PC-9 (cell line): ENCODE measurements at places on chromosomes 5 and 9.
A peak's percentile ranks its signal among the peaks of the same experiment; 100 is the strongest.

DNA sequence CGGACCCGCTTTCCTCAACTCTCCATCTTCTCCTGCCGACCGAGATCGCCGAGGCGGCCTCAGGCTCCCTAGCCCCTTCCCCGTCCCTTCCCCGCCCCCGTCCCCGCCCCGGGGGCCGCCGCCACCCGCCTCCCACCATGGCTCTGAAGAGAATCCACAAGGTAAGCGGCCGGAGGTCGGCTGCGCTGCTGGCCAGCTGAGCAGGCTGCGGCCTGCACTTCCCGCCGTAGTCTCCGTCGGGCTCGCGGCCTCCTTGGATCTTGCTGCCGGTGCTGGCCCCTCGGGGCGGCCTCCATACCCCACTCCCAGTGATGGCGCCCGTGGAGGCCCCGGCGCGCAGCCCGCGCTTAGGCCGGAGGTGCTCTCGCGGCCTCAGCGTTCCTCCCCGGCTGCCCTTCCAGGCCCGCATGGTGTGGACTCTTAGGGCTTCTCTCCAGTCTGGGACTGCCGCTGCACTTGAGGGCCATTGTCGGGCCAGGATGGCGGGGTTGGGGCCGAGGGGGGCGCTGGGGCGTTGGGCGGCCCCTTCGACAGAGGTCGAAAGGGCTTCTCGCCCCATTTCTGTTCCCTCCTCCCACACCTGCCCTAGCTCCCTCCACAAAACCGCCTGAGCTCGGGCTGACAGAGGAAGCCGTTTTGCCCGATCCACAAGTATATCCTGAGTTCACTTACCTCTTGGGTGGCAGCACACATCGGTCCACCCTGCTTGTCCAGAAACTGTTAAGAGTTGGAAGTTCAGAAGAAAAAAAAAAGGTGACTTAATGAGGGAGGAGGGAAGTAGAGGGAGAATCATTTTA is 714 bp downstream of the UBE2D2 start:
- no peak for DNase-seq

DNA sequence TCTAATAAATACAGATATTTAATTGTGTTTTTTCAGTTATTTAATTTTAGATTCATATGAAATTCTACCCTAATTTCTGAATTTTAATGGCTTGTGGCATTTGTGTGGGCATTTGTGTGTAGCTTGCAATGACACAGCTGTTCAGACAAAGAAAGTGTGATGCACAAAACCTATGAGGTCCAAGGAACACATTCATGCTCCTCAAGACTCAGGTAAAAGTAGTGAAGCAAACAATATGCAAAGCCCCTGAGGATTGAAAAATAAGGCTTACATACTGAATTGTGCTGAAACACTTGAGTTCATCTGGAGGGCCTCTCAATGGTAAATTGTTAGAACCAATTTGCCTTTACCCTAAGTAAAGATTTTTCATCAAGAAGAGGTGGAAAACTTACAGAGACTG is 28.1 kb downstream of the IL7R start:
- DNase-seq = no peak

DNA sequence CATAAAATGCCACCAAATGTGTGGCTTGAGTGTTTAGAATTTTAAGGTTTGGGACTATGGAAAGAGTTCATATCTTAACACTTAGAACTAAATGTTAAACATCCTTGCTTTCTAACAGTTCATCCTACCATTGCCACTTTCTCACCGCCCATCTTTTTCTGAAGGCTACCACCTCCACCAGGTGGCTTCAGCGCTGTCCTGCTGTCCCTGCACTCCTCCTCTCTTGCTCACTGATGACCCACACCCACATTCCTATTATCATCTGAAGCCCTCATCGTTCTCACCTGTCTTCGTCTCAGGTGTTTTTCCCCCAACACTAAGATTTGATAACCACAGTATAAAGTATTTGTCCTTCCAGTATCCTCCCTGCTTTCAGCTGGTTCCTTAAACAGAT is 7.4 kb downstream of the MEGF10 start:
- DNase-seq = no peak

GRCh38 chr9:134948149-134948548 is 30.4 kb upstream of the FCN1 start:
- no peak for DNase-seq

GRCh38 chr9:69003051-69003450 is 10.9 kb downstream of the PRKACG start:
- no peak for DNase-seq

DNA sequence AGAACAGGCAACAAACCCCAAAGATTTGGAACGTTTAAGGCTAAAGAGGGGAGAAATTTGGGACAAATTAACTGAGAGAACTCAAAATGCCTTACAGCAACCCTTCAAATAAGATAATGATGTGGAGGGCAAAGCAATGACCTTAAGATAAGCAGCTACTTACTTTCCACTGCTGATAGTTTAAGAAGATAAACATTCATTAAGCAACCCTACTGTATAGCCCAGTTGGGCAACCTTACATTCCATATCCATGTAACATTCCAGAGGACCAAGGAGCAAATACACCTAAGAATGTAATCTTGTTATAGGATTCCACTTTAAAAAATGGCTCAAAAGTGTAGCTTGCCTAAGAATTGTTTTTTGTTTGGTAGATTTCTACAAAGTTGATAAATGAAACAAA is 14.8 kb downstream of the ETF1 start:
- no peak for DNase-seq

GRCh38 chr9:33320230-33320567 is 29.9 kb downstream of the NFX1 start:
- peak; percentile 25 for DNase-seq

DNA sequence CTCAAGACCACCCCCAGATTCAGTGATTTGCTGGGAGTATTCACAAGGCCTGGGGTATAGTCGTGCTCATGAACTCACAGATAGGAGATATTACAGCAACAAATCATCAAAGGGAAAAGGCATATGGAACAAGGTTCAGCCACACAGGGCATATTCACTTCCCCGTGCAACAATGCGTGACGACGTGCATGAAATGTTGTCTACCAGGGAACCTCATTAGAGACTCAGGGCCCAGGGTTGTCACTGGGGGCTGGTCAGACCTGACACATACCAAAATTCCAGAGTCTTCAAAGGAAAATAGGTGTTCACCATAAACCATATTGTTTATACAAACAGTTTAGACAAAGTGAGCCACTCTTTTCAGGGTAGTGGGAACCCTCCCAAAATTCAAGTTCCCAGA is 212.4 kb downstream of the RFK start:
- no peak for DNase-seq

DNA sequence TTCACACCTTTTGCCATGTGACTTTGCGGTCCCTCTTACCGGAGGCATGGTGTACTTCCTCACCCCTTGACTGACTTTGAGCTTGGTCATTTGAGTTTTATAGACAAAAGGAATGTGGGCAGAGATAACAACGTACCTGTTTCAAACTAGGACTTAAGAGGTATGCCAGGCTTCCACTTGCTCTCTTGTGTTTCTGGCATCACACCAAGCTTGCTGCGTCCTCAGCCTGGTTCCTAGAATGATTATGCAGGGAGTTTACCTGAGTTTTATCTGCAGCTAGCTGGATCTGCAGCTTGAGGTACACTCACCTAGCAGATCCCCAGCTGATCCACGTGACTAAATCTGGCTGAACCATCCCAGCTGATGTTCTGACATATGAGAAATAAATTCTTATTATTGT is 66.2 kb downstream of the PLK2 start:
- DNase-seq = no peak

DNA sequence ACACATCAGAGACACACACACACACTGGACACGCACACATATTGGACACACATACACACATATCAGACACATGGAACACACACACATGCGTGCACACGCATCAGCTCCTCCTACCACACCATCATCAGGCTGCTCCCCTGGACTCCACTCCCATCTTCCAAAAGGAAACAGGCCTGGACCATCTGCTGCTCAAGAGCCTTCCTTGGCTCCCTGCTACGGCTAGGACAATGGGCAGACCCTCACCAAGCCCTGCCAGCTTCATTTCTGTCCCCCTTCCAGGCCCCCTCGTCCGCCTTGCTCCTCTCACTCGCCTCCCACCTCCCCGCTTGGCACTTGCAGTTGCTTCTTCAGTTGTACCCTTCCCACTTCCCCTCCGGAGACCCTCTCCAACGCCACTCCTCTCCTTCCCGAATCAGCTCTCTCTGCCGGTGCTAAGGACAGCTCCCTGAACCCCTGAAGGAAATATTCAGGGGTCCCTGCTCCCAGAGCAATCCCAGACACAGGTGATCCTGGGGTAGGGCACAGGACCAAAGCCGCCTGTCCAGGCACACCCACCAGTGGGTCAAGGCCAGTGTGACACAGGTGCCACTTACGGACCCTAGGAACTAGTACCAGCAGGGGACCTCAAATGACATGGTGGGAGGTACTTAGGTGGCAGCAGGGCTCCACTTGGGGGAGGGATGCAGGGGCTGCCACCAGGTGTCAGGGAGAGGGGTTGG is 12.1 kb upstream of the LAMC3 start:
- no peak for DNase-seq

DNA sequence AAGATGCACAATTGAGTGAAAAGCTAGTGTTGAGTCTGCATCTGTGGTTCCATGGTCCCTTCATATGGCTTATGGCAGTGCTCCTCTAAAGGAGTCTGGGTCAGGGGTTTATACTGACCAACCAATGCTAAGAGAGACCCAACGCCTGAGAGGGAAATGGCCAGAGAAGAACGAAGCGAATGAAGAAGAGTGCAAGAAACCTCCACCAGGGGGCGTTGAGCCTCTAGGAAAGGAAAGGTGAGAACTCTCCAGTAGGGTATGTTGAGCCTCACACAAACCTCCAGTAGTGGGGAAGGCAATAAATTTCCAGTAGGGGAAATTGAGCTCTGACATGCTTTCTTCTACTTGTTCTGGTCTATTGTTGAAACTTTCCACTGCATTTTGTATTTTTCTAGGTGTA is 470.6 kb downstream of the PRDM9 start:
- no peak for DNase-seq

GRCh38 chr5:136810261-136810801 is 445.0 kb upstream of the TRPC7 start:
- peak; percentile 48 for DNase-seq

DNA sequence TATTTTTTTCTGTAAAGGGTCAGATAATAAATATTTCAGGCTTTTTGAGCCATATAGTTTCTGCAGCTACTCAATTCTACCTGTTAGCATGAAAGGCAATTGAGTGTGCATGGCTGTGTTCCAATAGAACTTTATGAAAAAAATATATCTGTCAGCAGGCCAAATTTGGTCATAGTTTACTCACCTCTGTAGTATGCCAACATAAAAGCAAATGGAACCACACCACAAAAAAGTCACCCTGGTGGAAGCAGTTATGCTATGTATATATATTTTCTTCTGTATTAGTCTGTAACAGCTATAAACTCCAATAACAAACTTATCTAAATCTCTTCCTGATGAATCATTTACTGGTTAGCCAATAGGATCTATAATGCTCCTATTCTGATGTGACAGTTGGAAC is 3.4 kb downstream of the SLC38A9 start:
- DNase-seq = no peak

GRCh38 chr9:96884443-96884842 is 30.1 kb upstream of the ZNF782 start:
- peak; percentile 98 for DNase-seq

- no peak for DNase-seq
These were observed 212.0 kb downstream of the BRINP1 start for GRCh38 chr9:119157196-119157595.

GRCh38 chr9:37422289-37423104 is at the start of gene GRHPR:
Gene GRHPR (plus strand): TSS chr9:37422696. CDS start chr9:37422751, 55 bp downstream.
- peak; percentile 48 for DNase-seq

DNA sequence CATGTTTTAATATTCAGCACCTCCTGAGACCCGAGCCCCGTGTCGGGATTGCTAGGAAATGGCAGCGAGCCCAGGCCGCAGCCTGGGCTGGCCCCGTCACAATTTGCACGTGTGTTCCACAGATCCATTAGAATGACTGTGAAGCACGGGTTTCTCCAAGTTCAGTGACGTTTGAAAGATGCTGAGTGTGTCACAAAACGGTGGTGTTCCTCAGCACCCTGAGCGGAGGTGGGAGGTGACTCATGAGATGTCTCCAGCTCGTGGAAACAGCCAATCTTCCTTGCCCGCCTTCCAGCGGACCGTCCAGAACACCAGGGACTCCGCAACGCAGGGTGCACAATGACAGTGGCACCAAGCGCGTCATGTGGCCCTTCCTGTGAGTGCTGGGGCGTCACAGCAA is 412.8 kb downstream of the IRX2 start:
- DNase-seq = no peak

DNA sequence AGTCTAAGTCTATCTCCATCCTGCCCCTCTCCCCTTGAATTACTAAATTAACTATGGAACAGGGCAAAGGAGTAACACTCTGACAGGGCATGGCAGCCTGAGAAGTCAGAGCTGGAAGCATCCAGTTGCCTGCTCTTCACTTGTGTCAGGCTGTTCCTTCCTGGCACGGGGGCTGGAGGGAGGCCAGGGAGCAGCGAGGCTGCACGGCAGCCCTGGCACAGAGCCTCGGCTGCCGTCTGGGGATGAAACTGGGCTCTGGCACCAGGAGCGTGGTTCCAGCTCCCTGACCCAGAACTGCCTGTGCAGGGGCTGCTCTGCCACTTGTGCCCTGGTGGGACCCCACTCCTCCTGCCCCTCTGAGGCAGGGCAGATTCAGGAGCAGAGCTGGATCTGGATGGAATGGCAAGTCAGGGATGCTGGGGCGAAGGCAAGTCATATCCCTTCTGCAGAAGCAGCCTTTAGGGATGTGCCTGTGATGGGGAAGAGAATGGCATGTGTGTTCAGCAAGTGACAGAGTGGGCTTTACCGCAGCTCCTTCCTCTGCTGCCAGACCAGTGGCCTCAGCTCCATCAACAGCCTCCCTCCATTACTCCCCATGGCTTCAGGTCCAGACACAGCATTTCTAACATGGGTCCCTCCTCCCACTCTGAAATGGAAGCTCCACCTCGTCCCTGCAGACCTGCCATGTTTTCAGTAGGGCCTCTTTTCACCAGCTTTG is 42.2 kb upstream of the PDE8B start:
- DNase-seq = peak; percentile 11

GRCh38 chr5:6194906-6195612 is 183.3 kb downstream of the MED10 start:
- DNase-seq = no peak

GRCh38 chr5:137325721-137326120 is 173.4 kb downstream of the SPOCK1 start:
- DNase-seq = no peak

GRCh38 chr5:169751490-169751889 is 114.4 kb downstream of the DOCK2 start:
- no peak for DNase-seq

DNA sequence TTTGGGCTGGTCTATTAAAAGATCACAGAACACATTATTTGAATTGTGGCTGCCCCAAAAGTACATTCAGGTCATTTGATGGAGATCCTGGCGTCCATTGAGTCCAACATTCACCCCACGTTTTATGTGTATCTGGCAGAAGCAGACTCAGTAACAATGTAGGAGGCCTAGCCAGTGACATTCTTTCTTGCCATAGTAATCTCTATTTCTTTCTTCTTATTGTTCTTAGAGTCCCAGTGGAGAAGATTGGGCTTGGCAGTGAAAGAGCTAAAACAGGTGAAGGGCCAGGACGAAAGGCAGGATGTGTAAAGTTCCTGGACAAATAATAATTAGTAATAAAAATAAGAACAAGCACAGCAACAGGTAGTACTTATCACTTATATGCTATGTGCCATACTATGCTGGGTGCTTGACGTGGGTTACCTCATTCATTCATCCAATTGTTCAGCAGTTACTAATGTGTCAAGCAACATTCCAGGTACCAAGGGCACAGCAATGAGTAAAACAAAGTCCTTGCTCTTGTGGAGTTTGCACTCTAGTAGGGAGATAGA is 12.6 kb upstream of the ANKH start:
- peak; percentile 21 for DNase-seq
